ENCODE measurements at places on chromosomes 7 and 10.

GRCh38 chr7:104584620-104585019, 256.2 kb downstream of the LHFPL3 start:
- DNase-seq = no peak

DNA sequence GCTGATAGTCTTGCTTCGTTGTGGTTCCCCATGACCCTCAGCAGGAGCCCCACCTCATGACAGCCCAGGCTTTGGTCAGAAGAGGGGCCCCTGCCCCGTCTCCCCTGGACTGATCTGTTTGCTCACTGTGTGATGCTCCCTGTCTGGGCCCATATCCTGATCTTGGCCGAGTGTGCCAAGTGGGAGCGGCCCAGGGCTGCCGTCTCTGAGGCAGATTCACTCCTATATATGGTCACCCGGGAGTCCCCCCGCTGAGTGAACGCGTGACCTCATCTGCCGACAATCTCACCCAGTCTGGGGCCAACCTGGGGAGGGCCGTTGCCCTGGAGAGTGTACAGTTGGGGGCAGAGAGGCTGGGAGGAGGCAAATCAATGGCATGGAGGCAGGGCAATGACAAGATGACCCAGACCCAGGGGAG, 34.5 kb downstream of the PPIF start:
- DNase-seq = peak; percentile 80

GRCh38 chr7:138979988-138980562, 1.1 kb downstream of the KIAA1549 start:
- DNase-seq = no peak

GRCh38 chr10:74677951-74678350, 148.4 kb upstream of the KAT6B start:
- DNase-seq = no peak

GRCh38 chr10:86254081-86254480, 112.5 kb downstream of the GRID1 start:
- DNase-seq = no peak

GRCh38 chr7:8437606-8438005, 4.2 kb downstream of the NXPH1 start:
- no peak for DNase-seq

DNA sequence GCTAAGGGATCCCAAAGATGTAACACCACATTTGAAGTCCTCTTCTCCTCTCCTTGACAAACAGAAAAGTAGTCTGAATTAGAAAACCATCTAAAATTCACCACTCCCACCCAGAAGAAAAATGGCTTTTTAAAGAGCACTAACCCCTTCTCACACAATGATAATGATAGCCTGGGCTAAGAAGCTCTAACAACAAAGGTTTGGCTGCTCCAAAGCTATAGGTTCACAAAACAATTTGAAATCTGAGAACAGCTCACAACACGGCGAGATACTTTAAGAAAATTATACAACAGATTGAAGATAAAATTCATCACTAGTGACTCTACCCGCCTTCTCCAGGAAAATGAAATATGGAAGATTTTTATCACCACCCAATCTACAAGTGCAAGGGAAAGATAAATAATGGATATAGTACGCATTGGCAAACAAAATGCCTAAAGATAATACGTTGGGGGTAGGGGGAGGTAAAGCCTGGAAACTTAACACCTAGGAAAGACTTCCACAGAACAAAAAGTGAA, 7.4 kb downstream of the ITGB1 start:
- DNase-seq = no peak

- DNase-seq = no peak
Measured at GRCh38 chr7:154451480-154452457, 399.6 kb downstream of the DPP6 start.

DNA sequence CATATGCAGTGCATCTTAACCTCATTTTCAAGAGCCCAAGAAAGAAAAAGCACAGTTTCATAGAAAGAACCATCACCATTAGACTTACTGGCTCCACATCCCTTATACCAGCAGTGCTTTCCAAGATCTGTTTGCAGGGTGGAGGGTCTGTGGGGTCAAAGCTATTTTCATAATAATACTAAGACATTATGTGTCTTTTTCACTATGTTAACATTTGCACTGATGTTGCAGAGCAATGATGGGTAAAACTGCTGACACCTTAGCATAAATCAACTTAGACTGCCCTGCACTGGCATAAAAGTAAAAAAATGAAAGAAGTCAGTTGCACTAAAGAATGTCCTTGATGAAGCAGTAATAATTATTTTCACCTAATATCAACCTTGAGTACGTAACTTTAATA, 166.2 kb downstream of the SKAP2 start:
- no peak for DNase-seq

GRCh38 chr10:5944389-5945189, 32.8 kb downstream of the IL15RA start:
- DNase-seq = peak; percentile 99

GRCh38 chr7:152341039-152341913, 94.5 kb downstream of the KMT2C start:
- DNase-seq = peak; percentile 59

DNA sequence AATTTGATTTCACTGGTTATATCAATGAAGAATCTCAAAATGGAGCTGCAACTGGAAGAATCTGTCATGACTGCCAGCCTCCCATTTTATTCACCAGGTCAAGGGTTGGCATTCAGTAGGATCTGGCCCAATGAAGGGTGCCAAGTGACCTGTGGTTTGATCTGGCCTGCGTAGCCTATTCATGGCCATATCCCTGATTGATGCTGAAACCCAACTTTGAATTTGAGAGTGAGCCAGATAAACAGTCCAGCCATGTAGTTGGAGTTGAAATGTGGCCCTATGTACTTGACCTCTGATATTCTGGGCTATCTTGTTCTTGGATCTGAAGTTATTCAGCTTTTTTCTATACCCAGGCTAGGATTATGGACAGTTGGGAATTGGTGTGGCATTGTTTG, 1.5 kb downstream of the MKLN1 start:
- peak; percentile 34 for DNase-seq

GRCh38 chr7:30687604-30688003, 5.3 kb upstream of the CRHR2 start:
- no peak for DNase-seq

- no peak for DNase-seq
Measured at GRCh38 chr7:142910031-142910433, 23.5 kb downstream of the TRPV5 start.
